OCI-LY7 (cell line): ENCODE measurements at places on chromosomes 5 and 9.

- no peak for DNase-seq
Measured at GRCh38 chr5:109411627-109412026, 1.9 kb upstream of the PJA2 start.

DNA sequence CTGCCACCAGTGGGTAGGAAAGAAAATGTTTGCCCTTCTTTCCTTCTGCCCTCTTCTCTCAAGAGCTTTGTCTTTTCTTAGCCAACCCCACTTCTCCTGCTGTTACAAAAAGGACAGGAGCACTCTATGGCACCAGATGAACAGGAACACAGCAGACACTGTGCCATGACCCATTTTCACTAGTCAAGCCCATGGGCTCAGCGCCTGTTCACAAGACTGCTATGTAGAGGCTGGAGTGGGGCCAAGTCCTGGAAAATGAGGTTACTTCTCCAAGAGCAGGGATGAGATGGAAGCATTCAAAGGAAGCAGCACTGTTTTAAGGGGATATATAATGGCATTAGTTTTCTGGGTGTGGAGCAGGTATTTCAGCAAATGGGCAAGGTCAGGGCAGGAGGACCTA lies 46.8 kb upstream of the GRAMD2B start:
- no peak for DNase-seq

- DNase-seq: no peak
Measured at GRCh38 chr5:20572614-20573013, 584.6 kb upstream of the CDH18 start.

GRCh38 chr5:177018341-177018740 lies 4.2 kb upstream of the ZNF346 start:
- no peak for DNase-seq

DNA sequence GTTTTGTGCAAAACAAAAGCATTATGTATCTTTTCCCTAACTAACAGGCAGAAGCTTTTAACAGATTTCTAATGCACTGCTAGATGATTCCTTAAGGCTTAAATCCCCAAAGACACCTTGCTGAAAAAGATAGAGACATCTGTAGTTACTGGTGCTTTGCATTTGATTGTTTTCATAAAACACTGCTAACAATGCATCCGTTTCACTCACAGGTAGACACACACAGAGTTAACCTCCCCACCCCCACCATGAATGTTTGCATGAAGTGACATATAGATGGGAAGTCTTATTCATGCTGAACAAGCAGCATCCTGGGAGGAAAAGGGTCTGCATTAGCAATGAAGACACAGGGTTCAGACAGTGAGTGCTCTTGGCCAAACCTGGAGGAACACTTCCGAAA lies 100.9 kb downstream of the ASTN2 start:
- no peak for DNase-seq

GRCh38 chr5:96633820-96634219 lies 28.4 kb upstream of the CAST start:
- DNase-seq: no peak

DNA sequence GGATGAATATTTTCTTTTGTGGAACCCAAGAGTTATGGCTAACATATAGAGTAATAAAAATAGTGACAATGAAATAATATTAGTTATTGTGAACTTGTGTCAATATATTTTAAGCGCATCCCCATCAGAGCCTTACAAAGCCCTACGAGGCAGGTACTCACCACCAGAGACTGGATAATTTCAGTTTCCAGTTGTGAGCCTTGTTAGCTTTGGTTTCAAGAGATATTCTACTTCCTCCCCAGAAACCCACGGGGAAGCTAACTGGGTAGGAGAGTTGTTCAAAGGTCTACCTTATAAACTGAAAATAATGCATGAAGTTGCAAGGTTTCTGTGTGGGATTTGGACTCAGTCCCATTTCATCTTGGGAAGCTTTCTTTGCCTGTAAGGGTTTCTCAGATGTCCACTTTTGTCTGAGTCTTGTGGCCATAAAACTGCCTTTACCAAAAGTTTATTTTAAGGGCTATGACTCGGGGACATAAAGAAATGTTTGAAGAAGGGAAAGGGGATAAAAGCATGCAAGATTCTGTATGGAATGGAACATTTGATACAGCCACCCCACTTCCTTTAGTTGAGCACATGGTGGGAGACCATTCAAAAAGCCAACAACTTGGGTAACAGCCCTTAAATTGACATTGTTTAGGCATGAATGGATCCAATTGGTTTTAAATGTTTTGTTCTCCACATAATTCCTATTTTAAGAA lies 57.4 kb upstream of the ANKRD55 start:
- no peak for DNase-seq

- no peak for DNase-seq
Measured at GRCh38 chr5:122412966-122413365, 100.9 kb downstream of the SNCAIP start.

GRCh38 chr5:128796506-128796905 lies 168.8 kb upstream of the SLC27A6 start:
- no peak for DNase-seq

DNA sequence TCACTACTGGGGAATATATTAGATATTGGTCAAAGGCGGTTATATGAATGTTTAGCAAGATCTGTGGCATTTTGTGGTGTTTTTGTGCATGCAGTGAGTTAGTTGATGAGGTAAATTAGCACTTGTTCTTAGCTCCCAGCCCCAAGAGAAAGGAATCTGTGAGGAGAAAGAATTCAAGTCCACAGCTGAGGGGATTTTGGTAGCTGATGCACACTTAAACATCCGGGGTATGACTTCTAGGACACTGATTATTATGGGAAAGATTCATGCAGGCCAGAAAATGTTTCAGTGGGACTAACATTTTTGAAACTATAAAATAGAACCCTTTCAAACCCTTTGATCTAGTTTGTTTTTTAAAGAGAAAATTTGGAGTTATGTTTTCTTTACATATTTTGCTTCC lies 118.2 kb upstream of the RPS23 start:
- DNase-seq: no peak

DNA sequence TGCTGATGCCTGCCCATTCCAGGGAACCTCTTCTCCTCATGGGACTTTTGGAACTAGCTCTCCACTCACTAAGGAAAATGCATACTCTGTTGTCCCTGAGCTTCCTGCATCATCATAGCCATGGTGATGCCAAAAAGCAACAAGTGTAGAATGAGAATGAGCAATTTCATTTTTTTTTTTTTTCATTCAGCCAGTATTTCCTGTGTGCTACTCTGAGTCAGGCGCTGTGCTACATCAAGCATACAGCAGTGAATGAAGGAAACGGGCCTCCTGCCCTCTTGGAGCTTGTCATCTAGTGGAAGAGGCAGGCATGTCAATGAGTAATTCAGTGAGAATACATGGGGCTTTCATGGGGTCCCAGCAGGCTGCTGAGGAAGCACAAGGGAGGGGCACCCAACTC lies 483.1 kb downstream of the BNC2 start:
- no peak for DNase-seq

GRCh38 chr5:101024299-101024698 lies 121.2 kb upstream of the ST8SIA4 start:
- DNase-seq: no peak
